ENCODE measurements at places on chromosomes 12 and 14.

GRCh38 chr14:87050421-87050820 lies 942.6 kb downstream of the GALC start:
- no peak for DNase-seq

DNA sequence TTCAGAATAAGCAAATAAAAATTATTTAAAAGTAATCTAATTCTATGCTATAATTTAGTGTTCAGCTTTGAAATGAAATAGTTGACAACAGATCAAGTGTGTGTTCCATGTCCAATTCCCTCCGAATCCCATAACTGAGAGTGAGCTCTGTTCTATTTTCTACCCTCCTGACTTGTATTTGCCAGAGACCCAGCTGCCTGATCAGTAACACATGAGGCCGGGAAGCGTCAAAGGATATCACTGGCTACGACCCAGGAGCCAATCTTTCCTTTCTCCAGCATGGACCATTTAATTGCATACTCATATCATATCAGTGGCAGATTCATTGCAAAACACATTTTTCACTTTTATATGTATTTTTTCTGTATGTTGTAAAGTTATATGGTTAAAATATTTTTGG lies 108.8 kb upstream of the TSPAN8 start:
- DNase-seq, result no peak

GRCh38 chr12:47751561-47751960 lies 7.1 kb downstream of the RAPGEF3 start:
- no peak for DNase-seq

GRCh38 chr14:75515629-75515996 lies 6.7 kb upstream of the BATF start:
- no peak for DNase-seq

- no peak for DNase-seq
These were observed 107.9 kb downstream of the MYRFL start for GRCh38 chr12:69932676-69933552.

- no peak for DNase-seq
These were observed 32.7 kb upstream of the FAR2 start for GRCh38 chr12:29116414-29116813.

DNA sequence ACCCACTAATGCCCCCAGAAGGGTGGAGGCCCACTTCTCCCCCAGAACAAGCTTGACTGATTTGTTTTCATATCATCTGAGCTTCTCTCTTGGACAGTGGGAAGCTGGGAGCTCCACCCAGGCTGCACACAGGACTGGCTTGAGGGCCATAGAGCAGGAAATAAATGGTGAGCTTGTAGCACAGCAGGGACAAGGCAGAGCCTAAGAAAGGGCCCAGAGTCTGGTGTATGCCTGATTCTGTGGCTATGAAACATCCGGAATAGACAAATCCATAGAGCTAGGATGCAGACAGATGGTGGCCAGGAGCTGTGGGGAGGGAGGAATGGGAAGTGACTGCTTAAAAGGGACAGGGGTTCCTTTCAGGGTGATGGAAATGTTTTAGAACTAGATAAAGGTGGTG lies 79.0 kb downstream of the ARL6IP4 start:
- DNase-seq, result no peak

DNA sequence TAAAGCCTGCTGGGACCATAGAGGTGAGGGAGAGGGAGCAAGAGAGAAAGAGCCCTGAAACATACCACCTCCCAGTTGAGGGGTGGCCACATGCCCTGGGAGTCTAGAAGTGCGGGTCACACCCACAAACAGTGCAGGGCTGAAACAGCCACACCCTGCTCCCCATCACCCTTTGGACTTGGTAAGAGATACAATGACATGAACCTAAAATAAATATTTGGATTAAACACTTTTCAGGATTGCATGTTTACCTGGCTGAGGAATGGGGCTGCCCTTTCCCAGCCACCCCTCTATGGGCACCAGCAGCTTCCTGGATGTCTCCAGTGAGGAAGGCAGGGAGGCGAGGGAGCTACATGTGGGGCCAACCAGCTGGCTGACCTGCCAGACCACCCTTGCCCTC lies 39.0 kb upstream of the TC2N start:
- DNase-seq, result no peak

All from NCI-H1436 treated with DMSO at 0.1 percent for 48 hours (cell line).